ENCODE measurements at places on chromosomes 5 and 9. TPM values are rescaled to one million over a fixed set of nuclear protein-coding genes. Genes with fewer than 3 reads are reported as not detected.

- DNase-seq = no peak
Measured at GRCh38 chr5:93805616-93806379, 64.4 kb upstream of the POU5F2 start.

GRCh38 chr5:90440644-90441043 lies 31.1 kb upstream of the CETN3 start:
- no peak for DNase-seq

The CDH6 gene
- total RNA-seq = 34.3 TPM

DNA sequence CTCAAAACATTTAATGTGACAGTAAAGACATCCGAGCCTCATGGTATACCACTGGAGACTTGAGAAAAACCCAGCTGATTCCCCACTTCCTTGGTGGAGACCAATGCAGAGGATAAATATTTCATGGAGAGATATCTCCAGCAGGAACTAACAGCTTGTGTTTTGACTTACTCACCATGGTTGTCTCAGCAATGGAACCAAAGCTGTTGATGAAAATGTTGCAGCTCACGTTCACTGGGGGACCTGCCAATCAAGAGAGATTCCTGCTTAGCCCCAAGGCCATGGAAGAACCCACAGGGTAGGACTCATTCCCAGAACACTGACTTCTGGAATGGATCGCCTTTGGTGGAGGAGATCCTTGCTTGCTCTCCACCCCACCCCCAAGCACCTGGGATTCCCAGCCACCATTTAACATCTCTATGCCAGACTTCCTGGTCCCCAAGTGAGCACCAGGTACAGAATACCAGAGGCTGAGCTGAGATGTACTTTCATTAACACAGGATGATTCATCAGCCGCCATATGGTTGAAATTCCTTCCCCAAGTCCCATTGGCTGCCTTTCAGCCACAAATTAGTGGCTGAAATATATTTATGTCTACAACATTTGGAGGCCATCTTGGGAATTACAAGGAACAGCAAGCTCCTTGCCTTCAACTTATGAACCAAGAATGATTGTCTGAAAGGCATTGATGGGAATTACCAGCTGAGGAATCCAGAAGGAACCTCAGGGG lies 37.9 kb downstream of the GLRA1 start:
- no peak for DNase-seq

DNA sequence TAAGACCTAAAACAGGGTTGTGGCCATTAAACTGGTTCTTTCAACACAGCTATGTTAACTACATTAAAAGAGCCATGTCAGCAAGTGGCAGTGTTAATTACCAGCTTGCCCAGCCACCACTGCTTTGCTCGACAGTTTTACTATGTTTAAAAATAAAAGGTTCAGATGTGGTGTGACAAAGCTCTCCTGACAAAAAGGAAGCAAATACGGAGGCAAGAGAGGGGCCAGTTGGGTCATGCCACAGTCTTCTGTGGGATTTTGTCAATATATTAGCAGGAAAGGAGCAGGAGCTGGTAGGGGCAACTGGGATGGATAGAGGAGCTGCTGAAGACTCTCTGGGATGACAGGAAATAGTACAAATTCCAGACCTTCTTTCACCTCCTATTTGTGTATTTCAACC lies 113.5 kb upstream of the PCA3 start:
- no peak for DNase-seq

DNA sequence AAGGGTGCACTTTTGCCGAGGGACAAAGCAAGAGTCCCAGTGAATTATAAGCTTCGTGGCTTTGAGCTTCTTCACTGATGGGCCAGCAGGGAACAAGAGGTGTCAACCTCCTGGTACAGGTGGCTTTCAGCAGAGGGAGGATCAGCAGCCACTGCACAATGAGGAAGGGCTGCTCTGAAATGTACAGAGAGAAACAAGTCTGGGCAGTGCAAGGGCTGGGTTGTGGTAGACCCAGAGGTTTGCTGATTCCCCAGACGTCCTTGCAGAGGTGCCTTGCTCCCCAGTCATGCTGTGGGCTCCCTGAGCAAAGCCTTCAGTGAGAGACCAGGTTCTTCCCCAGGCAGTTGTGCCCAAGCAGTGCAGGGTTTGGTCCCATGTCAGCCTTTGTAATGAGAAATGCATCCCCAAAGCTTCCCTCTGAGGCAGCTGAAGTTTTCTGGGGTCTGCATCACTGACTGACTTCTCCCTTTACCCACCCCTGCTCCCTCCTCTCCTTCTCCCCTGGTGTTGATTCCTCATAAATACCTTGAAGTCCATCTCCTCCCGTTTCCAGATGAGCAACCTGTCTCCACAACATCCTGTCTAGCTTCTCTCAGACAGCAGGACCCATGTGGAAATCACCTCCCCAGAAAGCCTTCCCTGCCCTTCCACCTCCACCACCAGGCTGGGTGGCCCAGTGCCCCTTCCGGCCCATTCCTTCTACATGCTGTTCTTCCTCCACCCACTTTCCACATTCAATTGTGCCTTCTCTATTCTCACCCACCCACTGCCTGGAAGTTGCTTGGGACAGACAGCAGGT lies 599.6 kb upstream of the ADAMTS16 start:
- no peak for DNase-seq

The DBH gene
- not detected for total RNA-seq

Data from hepatocyte (in vitro differentiated cells).